ENCODE measurements at places on chromosomes 12 and 14.

DNA sequence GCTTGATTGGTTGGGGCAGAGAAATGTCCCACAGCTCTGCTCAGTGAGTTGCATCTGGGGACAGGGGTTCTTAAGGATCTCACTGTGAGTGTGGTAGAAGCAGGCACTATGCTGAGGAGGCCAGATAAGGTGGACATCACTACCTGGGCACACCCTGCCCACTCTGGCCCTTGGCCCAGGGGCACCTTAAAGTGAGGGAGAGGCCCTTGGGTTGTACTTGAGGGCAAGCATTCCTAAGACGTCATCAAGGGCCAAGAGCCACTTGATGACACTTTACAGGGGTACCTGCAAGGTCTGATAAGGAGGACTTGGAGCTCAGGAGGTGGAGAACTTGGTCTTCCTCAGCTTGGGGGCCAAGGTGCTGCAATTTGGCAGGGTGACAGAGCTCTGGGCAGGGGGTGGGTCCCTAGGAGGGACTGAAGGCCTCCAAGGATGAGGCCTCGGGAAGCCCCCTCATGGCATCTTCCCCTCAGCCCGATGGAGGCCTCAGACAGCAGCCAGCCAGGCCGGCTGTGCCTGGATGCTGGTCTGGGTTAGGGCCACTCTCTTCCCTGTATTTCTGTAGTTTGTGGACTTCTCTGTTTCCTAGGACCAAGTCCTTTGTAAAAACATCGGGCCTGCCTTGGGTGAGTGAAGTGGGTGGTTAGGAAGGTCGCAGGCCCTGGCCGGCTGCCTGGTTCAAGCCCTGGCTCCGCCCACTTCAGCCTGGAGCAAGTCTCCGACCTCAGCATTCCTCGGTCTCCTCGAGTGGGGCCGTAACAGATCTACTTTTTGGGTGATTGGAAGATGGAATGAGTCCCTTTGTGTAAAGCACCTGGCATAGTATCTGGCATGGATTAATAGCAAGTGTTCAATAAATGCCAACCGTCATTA lies 24.8 kb downstream of the GPR68 start:
- DNase-seq: no peak

DNA sequence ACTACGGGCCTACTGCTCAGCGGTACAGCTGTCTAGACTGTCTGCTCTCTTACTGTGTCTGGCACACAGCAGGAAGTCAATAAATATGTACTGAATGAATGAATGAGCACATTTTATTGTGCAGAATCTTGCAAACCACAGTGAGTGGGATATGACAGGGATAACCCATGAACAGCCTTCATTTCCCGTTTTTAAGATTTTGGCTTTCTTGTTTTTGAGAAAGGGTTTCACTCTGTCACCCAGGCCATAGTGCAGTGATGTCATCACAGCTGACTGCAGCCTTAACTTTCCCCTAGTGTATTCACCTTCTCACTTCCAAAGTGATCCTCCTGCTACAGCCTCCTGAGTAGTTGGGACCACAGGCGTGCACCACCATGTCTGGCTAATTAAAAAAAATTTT lies 203.1 kb downstream of the AEBP2 start:
- no peak for DNase-seq

- DNase-seq: no peak
Measured at GRCh38 chr12:13197526-13198143, 1.1 kb downstream of the EMP1 start.

DNA sequence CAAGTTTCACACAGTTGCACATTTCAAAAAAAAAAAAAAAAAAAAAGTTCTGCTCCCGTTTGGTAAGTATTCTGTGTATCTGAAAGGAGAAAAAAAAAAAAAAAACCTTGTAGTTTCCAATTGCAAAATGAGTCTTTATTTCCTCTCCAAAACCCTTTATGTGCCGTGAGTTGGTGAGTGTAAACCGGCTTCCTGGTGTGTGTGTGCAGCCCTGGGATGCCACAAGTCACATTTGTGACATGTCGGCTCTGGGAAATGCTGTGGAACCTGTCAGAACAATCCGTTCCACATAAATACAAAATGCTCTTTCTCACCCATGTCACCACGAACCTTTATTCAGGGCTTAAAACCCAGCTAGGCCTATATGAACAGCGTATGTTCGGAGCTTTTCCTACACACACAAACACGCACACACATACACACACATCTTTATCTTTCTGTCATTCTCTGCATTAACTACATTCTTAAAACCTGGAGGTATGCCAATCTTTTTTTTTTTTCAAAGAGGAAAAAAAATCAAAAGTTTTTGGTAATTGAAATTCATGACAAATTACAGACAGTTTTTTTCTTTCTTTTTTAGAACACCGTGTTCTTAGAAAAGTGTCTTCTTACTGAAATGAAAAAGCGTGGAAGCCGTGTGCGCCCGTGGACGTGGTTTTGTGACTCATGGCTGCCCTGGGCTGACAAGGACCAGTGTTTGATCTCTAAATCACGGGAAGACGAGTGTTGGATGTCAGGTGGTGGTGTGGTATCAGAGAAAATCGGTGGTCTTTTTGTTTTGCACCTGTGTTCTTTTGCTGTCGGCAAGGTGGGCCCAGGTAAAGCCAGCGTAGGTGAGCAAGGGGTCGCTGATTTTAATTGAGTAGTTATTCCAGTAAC lies 612.0 kb downstream of the VRK1 start:
- DNase-seq: peak; percentile 19

GRCh38 chr14:64726585-64726890 lies 22.3 kb downstream of the PLEKHG3 start:
- DNase-seq: no peak

DNA sequence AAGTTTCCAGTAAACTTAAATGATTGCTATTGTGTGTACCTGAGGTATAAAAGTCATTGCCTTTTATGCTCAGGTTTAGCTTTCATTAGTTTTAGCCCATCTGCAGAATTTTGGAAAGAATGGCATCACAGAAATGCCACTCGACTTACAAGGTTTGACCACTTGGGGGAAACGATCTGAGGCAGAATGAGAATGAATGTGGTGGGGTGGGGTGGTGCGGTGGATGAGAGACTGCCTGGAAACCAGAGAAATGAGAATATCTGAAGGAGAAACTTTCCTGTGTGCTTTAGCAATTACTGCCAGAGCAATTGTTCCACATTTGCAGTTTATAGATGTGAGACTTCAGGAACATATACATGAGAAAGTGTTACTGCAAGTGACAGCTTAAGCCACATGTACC lies 225.4 kb upstream of the PDE3A start:
- no peak for DNase-seq

GRCh38 chr12:130706885-130707570 lies 9.1 kb downstream of the RIMBP2 start:
- no peak for DNase-seq
